NCI-H187 (cell line): ENCODE measurements at places on chromosomes 2 and 18.

DNA sequence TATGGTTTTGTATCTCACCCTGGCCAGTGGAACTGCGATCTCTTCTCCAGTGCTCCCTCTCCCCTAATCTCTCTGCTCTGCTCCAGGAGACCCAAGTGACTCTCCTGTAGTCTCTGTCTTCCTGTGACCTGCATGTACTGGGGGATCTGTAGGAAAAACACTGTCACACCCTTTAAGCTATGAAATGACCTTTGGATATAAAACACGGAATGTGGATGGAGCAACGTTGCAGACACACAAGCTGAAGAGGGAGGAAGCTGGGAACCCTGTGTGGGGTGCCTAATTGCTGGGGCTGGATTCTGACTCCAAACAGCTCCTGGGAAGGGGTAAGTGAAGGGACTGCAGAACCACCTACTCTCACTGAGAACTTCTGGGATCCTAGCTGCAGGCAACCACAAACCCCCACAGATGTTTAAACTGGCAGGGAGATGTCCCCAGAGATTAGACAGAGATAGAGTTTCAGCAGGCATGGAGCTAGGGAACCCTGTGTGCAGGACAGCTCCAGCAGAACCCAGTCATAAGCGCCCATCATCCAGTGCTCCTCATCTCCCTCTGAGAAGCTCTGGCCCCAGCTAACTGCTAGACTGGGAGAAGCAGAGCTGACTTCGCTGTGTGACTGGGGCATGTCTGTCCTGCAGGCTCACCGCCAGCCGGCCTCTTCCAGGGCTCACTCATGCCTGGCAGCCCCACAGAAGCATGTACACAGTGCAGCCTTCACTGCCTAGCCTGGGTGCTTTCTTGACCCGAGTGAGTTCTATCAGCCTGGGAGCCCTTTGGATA lies 482.7 kb upstream of the SETBP1 start:
- DNase-seq, result no peak

DNA sequence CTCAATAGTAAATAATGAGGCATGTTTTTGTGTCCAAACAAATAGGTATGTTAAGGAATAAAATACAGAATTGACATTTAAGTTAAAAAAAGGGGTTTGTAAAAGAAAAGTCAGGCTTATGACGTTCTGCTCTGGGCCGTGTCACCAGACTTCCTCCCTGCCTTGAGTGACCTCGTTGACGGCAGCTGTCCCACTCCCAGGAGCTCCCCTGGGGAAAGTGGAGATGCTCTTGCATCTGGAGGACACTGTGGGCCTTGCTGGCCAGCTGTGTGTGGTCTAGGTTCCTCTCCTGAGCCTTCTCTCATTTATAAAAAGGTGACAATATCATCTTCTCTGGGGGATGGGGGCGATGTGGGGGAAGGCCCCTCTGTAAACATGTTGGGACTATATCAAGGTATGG lies 196.2 kb downstream of the CLIP4 start:
- DNase-seq, result no peak

DNA sequence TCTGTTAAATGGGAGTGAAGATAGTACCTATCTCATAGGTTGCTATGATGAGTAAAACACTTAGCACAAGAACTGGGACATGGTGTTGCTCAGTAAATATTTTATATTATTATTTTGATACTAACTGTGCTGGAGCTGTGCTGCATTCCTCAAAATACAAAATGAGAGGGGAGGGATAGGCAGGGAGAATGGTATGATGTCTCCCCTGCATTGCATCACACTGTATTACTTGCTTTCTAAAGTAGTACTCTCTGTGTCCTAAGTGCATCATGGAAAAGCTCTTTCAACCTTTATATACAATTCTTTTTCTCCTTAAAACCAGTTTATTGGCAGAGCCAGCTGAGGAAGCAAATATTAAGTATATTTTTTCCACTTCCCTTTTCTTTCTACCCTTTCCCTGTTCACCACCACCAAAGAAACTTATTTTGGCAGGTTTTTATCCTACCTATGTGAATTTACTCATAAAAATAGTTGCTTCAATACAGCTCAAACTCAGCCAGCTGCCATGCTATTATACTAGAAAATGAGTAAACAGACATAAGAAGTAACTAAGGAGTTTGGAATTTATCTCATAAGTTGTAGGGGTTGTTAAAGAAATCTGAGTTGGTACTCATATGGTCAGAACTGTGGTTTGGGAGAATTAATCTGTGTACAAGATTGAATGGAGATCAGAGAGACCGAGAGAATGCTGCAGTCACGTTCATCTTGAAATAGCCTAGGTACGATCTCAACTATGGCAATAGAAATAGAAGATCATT lies 60.3 kb downstream of the EHBP1 start:
- no peak for DNase-seq

DNA sequence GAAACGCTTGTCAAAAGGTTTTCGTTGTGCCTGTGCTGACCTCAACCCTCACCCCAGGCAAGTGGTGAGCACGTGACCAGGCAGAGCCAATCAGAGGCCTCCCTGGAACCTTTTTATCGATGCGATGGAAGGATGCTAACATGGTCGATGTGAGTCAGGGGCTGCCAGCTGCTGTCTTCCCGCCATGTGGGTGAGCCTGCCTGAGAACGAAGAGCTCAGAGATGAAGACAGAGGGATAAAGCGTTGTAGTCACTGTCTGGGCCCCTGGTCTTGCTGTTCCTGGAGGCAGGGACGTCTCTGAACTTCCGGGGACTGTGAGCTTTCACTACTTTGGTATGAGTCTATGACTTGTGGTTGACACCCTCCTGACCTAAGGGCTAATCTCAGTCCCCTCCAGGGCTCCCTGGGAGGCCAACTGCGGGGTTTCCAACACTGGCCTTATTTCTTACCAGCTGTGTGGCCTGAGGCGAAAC lies 18.6 kb downstream of the DNMT3A start:
- DNase-seq, result no peak

DNA sequence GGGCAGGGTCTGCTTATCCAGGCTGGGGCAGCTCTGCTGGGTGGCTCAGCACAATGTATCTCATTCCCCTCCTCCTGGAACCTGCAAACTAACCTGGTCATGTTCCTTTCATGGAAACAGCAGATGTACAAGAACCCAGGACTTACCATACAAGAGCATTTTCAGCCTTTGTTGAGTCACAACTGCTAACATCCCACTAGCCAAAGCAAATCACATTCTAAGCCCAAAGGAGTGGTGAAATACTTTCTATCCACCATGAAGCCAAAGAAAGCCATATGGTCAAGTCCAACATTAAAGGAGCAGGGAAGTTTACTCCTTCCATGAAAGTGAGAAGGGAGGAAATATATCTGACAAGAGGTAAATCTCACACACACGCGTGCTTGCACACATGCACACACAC lies 163.0 kb downstream of the IRS1 start:
- DNase-seq, result no peak

GRCh38 chr2:204154863-204155262 lies 218.3 kb downstream of the ICOS start:
- no peak for DNase-seq

DNA sequence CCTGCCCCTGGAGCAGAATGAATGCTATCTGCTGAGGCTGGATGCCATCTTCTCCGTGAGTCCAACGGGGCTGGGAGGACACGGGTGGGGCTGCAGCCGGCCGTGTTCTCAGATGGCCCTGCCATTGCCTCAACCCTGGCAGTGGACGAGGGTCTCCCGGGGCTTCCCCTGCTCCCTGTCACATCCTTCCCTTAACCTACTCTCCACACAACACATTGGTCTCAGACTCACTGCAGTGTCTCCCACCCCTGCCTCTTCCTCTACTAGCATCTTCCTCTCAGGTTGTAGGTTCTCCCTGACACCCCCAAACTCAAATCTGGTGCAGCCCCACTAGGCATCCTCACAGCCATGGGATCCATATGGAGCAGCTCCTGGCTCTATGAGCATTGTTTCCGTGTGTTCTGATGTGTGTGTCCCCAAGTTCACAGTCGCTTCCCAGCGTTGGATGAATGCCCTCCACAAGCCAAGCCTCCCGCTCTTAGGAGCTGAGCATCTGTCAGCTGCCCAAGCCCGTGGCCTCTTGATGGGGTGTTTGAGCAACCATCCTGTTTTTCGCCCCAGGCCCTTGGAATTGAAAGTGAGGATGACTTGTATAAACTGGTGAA lies 27.8 kb downstream of the OTOF start:
- DNase-seq, result no peak

DNA sequence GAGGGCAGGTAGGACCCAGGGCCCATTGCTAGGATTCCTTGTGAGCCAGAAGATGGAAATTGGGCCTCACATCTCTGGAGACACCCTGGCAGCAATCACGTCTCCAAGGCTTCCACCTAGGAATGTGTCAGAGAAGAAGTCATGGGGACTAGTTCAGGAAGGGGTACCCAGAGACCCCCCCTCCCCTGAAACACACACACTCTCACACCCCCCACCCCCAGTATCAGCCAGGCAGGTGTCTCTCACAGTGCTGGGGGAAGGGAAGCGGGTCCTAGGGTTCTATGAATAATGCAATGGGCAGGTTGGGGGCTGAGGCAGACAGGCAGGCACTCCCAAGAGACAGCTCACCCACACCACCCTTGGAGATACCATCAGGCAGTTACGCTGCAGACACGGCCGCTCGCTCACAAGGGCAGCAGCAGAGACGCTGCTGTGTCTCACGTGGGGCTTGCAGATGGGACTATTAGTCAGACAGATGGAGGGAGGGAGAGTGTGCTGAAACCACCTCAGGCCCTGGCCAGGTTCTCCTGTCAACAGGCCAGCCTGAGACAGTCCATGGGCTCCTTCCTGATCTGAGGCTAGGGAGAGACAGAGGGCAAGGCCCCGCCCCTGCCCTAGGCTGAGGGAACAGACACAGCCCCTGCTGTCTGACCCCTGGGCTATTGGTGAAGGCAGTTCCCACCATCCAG lies 134.6 kb downstream of the CYP26B1 start:
- DNase-seq, result no peak
